ENCODE measurements at places on chromosomes 12 and 14.
A peak's percentile ranks its signal among the peaks of the same experiment; 100 is the strongest.

DNA sequence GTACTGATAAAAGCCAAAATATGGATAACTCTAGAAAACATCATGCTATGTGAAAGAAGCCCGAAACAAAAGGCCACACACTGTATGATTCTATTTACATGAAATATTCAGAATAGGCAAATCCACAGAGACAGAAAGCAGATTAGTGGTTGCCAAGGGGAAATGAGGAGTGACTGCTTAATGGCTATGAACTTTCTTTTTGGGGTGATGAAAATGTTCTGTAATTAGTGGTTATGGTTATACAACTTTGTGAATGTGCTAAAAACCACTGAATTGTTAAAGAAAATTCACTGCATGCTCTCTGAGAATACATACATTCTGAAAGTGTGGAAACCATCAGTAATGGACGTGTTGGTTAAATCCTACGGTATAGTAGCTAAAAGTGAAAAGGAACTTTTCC, 39.9 kb upstream of the STON2 start:
- DNase-seq = no peak

GRCh38 chr14:104094056-104094708, 8.7 kb downstream of the ASPG start:
- no peak for DNase-seq

DNA sequence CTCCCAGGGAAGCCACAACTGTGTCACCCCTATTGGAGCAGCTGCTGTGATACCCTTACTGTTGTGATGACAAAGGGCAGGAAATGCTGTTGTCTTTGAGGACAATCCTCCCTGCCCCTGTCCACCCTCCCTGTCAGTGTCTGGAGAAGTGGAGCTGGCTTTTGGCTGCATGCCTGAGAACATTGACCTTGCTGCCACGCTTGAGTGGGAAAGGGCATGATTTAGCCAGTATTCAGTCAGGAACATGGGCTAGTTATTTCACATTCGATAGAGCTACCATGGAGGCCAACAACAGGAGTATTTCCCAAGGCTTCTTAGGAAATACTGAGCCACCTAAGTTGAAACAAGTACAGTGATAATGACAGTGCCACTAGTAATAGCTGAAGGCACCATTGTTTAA, 59.4 kb downstream of the MYRFL start:
- no peak for DNase-seq

- DNase-seq = peak; percentile 44
Observed at GRCh38 chr12:122021822-122022392, at the start of gene BCL7A. TSS of gene BCL7A (plus strand) at chr12:122021884. CDS start at chr12:122022092, 208 bp downstream.

DNA sequence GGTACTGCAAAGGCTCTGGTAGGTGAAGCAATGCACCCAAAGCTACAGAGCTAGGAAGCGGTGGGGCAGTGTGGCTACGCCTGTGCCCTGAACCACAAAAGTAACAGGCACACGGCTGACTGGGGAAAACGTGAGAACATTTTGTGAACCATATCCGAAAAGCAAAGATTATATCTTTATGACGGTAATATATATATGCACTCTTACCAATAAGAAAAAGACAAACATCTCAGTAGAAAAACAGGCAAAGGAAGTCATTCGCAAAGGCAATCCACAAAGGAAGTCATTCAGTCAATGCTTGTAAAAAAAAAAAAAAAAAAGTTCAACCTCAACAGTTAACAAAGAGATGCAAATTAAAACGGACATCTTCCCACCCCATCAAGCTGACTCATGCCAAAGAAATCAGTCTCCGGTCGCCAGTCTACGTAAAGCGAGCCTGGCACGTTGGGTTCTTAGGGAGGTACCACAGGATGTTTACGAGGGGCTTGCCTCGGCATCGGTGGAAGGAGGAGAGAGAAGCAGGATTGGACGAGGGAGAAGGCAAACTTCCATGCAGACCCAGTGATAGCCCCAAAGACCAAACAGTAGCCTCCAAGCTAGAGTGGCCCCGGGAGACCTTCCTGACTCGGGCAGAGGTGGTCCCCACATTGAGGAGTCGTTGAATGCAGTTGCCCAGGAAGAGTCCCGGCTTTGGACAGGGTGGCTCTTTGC, 39.4 kb upstream of the PPP2R5C start:
- peak; percentile 40 for DNase-seq

DNA sequence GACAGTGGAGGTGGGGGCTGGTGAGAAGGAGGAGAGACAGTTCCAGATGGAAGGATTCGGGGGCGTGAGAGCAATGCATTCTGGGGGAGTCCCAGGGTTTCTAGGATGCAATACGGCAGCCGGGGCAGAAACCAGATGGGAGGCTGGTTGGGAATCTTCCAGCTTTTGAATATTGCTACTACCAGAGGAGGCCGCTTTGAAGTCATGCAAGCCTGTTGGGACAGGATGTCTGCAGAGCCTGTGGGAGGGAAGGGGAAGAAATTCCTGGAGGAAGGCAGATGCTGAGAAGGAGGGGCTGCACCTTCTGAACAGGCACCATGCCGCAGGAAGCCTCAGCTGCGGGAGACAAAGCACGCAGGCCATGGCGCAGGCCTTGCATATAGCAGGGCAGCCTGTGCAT, 105.4 kb downstream of the APAF1 start:
- no peak for DNase-seq

DNA sequence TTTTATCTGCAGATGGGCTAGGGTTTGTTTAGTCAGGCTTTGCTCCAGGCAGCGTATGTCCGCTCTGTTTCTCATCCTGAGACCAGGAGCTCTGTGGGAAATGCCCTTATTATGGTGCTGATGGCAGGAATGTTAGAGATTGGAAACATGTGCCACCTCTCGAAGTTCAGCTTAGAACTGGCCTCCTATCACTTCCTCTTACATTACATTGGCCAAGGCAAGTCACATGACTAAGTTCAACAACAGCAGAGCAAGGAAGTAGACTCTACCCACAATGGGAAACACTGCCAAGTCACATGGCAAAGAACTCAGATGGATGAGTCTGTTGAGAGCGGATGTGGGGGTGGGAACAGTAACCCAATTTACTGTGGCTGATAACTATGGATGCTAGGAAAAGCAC, 161.9 kb upstream of the WSCD2 start:
- DNase-seq = no peak

- DNase-seq = no peak
Observed at GRCh38 chr14:85363358-85363757, 166.6 kb upstream of the FLRT2 start.

DNA sequence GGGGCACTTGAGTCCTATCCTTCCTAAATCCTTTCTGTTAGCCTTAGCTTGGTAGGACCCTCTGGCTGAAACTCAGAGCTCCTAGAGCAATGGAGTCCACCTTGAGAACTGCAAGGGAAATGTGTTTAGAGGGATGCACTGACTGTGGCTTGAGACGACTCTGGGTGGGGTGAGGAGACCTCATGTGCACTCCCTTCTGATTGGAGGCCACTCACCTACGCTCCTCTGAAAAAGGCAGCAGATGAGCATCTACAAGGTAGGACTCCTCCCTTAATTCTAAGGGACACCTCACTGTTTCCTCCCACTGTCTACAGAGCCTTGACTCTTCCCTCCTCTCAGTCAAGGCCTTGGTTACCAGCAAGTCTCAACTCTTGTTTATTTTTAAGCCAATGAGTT, 1.0 kb downstream of the MAP3K12 start:
- DNase-seq = no peak

GRCh38 chr12:86774841-86775388, 518.7 kb upstream of the MGAT4C start:
- DNase-seq = no peak

DNA sequence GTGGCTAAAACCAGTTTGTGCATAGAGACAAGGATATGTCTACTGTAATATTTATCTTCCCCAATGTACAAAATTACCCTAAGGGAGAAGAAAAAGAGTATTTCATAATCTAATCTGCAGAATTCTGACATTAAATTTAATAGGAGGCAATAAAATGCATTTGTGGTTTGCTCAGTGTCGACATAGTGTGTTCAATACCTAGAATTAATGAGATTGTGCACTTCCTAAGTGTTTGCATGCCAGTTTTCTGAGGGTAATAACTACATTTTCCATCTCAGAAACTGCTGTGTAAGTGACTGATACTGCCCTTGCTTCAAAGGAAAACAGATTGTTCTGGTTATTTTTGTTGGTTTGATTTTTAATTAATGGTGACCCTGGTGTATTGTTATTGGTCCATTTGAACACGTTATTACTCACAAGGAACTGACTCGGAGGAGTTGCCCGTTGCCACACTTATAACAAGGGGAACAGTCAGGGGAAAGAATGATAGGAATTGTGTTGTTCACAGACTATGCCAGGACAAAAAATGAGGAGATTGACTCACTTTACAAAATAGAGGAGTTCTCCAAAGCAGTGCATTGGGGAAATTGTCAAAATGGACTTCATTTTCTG, 960.3 kb upstream of the TMEM132C start:
- DNase-seq = no peak

- DNase-seq = no peak
Observed at GRCh38 chr12:58670623-58671022, 249.7 kb downstream of the LRIG3 start.

DNA sequence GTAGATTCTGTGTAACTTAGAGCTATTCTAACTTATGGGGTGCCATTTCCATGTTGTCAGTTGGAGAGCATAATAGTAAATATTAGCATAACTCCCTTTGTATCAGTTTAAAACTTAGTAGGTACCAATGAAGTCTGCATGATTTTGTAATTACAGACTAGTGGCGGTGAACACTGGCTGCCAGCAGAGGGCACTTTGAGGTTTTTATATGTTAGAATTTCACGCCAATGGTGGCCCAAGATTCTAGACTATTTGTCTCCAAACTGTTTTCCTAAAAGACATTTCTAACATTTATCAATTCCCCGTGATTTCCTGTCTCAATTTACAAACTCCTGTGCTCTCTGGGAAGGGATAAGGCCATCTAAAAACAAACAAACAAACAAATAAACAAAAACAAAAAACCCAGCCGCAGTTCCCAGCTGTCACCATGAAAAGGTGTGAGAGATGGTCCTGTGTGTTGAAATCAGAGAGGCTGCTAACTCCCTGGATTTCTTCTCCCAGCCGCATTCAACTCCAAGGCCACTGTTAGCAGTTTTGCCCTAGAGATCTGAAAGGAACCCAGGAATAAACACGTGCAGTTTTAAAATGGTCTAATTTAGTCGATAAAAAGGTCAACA, 57.6 kb downstream of the BRMS1L start:
- DNase-seq = no peak

- no peak for DNase-seq
Observed at GRCh38 chr14:95597784-95598211, 62.9 kb downstream of the GLRX5 start.

- DNase-seq = no peak
Observed at GRCh38 chr12:77354766-77355362, 289.5 kb upstream of the E2F7 start.

DNA sequence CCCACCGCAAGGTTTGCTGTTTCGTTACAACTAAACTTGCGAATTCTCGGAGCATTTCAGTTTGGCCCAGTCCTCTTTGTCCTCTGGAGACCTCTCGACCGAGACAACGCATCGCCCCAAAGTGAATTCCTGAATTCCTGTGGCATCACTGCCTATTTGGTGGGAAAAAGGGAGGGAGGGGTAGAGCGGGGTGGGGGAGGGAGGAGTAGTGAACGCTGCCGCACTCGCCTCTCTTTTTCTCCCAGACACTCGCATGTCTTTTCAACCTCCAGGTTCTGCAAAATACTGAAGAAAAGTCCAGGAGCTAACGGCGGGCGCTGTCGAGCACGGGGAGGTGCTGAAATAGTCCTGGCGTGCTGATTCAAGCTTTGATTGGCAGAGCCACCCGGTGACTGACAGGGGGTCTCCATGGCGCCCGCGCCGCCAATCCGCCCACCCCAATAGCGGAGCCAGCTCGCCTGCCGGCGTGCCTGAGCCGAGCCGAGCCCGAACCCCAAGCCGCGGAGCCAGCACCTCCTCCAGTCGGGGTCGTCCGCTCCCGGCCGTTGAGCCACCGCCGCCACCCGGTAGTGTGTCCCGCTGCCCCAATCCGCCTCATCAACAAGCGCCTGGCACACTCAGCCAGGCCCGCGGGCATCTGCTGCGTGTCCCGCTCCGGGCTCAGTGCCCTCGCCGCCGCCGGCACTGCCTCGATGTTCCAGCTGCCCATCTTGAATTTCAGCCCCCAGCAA, at the start of gene SIX6:
SIX6 (plus strand) TSS at position 440 of the 731 bp plus-strand sequence; CDS start at position 693, 253 bp downstream.
- DNase-seq = no peak

DNA sequence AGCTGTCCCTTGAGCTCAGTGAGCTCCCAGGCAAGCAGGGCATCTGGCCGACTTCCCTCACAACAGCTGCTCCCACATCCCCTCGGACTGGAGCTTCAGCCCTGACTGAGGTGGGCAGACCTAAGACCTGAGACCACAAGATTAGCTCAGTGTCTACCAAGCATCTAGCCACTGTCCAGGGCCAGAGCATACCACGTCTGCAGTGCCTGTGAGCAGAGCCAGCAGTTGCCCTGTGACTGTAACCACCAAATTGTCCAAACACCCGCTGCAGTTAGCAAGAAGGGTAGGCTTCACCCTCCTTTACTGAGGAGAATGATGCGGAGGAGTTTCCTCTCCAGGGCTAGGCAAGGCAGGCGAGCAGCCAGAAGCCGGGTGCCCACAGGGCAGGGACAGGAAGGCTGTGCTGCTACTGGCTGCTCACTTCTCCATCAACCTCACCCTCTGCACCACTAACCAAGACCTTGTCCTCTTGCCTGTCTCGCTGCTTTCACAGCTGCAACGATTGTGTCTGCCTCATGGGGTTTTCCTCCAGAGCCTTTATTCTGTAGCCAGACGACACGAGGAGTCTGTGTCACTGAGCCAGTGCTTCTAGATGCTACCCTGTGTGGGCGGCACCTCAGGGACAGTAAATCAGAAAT, 53.9 kb downstream of the ANAPC7 start:
- peak; percentile 89 for DNase-seq

DNA sequence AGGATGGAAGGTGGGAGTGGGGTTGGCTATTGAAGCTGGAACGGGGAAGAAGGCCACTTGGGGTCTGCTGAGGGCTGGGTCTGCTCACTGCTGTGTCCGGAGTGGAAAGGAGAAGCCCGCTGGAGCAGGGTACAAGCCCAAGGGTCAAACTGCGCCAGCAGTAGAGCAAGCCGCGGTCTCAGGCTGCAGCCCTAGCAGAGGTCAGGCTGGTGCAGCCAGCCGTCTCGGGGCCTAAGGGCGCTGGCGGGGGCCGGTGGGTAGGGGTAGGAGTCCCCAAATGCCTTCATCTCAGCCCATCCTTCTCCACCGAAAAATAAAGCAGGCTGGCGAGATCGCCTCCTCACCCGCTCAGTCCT, 718 bp upstream of the JDP2 start:
- no peak for DNase-seq

- DNase-seq = no peak
Observed at GRCh38 chr12:125006365-125006764, 12.9 kb downstream of the BRI3BP start.

Data from T-helper 2 cell (primary cell).